ENCODE measurements at places on chromosomes 7 and 10.

DNA sequence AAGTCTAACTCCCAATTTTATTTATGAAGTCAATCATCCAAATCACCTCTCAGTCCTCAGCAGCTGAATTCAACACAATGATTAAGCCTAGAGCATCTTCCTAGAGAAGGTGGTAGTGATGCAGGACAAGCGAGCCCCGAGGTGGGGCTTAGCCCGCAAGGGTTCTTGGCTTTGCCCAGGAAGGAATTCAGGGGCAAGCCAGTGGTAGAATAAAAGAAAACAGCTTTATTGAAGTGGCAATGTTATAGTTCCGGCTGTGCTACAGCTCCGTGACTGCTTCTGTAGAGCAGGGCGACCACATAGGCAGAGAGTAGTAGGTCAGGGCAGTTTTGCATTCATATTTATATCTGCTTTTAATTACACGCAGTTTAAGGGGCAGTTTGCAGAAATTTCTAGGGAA, 18.1 kb downstream of the IL2RA start:
- DNase-seq, result no peak

DNA sequence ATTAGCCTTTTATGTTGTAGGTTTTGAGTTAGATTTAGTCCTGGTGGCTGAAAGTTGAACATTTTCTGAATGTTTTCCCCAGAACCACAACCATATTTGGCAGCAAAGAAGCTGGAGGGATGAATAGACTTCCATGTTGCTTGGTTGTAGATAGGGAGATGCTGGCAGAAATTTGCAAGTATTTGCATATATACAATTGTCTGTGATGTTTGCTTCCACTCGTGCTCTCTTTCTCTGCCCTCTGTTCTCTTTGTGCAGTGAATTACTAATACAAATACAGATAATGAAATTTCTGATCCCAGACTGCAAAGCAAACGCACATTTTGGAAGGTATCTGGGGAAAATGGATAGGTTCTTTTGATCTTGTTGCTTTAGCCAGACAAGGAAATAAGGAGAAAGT, 96.1 kb downstream of the SNX10 start:
- no peak for DNase-seq

DNA sequence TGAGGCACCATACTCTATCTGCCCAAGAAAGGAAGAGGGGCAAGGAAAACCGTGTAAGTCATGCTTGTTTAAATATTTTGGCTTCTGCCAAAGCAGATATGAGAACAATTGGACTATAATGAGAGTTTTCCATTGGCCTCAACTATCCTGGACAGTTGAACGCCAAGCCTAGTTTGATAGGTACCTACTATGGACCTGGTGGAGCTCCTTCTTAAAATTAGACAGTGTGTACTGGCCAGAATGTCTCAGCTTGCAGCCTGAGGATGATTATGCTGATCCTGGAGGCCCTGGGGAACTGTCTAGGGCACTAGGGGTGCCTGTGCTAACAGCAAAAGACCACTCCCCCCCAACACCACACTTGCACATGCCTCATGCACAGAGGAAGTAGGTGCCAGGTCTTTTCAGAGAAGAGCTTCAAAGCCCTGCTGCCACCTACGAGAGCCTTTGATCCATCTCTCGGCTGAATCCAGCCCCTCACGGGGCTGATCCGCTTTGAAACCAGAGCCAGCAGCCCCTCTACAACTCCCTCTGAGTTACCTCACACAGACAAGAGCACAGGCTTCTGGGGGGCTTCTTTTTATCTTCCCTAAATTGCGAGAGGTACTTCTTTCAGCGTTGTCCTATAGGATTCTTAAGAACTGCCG, 473.8 kb upstream of the GALNT17 start:
- DNase-seq, result no peak

- peak; percentile 52 for DNase-seq
Observed at GRCh38 chr7:99392659-99393354, 15.6 kb downstream of the PDAP1 start.

DNA sequence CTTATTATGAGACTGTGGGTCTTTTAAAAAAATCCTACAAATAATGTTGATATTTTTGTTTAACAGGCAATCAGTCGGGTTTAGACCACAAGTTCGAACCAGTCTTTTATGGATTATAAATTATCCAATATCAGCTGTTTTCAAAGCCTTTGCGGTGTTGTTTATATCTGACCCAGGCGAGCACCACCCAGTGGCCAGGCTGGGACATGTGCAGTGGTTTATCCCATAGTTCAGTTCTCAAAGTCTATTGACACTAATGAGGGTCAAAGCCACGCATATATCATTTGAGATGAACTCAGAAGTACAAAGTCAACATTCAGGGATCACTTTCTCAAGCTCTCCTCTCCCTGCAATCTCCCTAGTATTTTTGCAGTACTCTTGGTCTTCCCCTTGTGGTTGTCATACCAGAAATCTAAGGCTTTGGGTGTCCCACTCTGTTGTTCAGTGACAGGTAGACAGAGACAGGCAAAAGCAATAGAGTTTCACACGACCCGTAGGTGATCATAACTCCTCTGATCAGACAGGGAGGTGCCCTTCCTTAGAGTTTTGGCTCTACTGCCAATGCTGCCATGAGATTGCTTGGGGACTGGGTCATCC, 117.4 kb upstream of the POM121L12 start:
- DNase-seq, result peak; percentile 9

DNA sequence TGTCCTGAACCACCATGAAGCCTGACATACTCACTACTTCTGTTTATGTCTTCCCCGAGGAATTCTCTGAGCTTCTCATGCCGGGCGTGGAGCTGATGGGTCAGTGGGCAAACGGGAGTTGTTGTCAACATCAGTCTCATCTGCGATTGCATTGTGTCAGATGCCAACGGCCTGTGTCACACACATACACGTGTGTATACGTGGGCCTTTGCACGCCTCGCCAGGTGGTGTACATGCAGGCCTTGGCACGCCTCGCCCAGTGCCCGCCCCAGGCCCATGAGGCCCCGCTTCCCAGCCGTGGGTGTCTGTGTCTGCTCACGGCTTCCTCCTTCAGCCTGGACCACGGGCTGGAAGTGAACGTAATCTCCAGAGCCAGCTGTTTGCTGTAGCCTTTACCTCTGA, 7.5 kb upstream of the CSGALNACT2 start:
- DNase-seq, result no peak

- DNase-seq, result no peak
Observed at GRCh38 chr10:108850138-108850854, 1073.0 kb downstream of the XPNPEP1 start.

DNA sequence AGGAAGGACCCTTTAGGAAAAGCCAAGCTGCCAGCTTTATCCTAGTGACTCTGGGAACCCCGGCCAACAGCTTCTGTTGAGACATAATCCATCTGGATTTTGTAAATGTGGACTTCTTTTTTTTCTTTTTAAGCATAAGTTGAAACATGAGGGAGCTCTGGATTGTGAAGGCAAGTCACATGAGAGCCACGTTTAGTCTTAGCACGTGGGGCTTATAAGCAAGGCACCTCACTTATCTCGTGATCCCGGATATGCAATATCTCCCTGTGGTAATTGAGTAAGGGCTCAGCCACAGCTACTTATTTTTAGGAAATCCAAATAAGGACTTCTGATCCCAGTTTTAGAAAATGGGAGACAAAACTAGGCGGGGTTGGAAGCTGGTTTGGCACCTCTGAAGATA, 111.2 kb upstream of the PTN start:
- DNase-seq, result no peak

- no peak for DNase-seq
Observed at GRCh38 chr7:39727231-39728012, 104.0 kb downstream of the RALA start.

GRCh38 chr7:101664893-101665471, 35.9 kb upstream of the MYL10 start:
- no peak for DNase-seq

GRCh38 chr10:120835603-120836002, 15.6 kb upstream of the WDR11 start:
- DNase-seq, result no peak

GRCh38 chr7:2386964-2387669, 16.3 kb upstream of the CHST12 start:
- DNase-seq, result no peak

DNA sequence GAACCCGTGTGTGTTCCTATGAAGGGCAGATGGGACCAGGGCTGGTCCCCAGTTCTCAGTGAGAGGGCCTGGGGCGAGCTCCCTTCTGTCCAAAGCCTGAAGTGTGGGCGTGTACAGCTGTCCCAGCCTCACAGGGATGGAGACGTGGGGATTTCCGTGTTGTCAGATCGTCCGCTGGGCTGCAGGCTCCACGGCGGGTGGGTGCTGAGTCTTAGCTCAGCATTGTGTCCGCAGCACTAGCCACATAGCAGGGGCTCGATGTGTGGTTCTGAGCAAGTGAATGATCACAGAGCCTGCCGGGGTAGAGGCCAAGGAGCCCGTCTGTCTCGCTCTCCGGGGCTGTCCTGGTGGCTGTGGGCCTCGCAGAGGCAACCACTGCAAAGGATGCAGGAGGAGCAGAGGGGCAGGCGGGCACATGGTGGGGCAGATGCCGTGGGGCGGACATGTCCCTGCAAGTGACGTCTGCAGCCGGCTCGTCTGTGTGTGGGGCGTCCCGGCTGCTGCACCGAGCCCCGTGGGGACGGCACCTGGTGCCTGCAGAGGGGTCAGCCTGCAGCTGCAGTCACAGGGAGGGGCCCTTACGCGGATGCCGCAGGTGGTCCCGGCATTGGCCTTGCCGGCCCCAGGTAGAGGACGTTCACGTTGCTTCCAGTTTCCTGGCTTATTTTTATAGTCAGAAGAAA, 30.9 kb downstream of the FAM20C start:
- DNase-seq, result no peak

DNA sequence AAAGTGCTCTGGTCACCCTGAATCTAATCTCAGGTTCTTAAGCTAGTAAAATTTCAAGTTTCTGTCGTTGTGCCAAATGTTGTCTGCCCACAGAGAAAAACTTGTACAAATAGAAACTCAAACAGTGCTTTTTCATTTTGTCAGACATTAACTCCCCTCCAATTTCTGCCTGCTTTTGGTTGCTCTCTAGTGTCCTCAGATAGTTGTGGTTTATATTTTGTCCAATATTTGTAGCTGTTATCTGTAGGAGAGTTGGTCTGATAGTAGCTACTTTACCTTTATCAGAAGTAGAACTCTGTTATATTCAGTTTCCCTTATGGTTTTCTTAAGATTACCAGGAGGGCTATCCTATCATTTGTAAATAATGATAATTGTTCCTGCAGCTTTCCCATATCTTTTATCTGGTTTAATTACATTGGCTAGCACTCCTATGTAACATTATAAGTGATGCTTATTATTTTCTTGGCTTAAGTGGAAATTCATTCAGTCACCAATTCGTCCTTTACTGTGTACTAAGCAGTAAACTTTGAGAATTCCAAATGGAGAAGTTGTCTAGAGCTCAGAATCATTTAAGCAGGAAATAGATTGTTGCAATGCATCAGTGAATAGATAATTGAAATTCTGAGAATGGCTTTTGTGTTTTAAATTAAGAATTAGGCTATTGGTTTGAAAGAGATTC, 91.0 kb downstream of the ANKIB1 start:
- DNase-seq, result no peak

DNA sequence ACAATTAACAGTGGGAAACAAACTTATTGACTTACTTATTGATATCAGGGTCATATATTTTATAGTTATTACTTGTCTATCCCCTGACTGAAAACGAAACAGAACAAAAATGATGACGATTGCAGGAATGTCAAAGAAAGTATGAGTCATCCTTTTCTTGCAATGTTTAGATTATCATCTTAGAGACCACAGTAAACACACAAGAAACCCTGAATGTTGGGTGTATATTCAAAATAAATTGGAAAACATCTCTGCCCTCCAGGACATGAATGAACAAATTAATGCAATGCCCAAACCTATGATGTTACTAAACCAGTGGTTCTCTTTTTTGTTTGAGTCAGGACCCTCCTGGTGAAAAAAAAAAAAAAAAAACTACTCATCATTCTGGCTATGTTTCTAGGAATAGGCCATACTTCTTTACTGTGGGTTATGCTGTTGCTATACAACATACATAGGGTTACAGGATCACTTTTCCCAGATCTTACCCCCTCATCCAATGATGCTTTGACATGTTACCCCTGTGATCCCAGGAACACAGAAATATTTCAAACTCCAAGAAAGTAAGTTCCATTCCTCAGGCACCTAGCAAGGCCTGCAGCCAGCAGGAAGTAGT, 623.4 kb upstream of the IGFBP3 start:
- peak; percentile 69 for DNase-seq

GRCh38 chr10:123687758-123688157, 21.6 kb downstream of the GPR26 start:
- no peak for DNase-seq

DNA sequence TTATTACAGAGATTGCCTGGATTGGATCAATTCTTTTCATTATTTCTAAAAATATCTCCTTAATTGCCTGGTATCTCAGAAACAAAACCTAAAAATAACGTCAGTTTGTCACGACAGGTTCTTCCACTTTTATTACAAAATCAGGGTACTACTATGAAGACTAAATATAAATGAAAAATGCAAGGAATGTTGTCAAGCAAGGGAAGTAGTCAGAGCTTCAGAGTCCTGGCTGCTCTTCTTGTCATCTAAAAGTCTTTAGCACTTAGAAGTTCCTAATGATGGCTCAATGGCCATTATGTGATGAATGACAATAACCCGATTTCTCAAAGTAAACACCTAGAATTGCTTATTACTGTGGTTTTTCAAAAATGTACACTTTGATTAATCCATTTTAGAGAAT, 192.2 kb downstream of the SEMA3A start:
- DNase-seq, result no peak

- DNase-seq, result no peak
Observed at GRCh38 chr7:136198168-136198567, 221.0 kb upstream of the MTPN start.

GRCh38 chr10:48765039-48765438, 80.4 kb downstream of the WDFY4 start:
- DNase-seq, result no peak

- DNase-seq, result no peak
Observed at GRCh38 chr10:88853155-88853881, 1.7 kb upstream of the ANKRD22 start.

DNA sequence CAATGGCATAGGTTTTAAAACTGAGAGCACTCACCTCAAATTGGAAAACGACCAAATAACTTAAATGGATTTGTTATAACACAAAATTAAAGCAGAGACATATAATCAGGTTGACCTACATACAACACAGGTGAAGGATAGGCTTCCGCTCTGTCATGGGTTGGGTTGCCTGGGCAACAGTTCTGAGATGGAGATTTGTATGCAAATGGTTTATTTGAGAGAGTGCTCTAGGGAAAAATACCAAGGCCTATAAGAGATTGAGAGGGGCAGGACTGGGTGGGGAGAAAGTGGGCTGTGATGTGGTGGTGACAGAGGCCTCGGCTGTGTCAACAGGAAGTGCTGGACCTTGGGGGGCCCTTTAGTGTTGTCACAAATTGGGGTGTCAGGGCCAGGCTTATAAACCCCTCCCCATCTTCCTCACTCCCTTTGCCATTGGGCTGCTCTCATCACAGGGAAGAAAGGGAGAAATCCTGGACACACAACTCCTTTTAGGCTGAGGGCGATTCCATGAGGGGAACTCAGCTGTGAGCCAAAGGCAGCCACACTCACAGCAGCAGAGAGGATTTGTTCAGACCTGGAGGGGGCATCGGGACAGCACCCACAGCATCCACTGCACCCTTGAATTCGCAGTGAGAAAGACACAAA, 105.4 kb upstream of the LYZL1 start:
- no peak for DNase-seq
